ENCODE measurements at places on chromosomes 5 and 9.
A peak's percentile ranks its signal among the peaks of the same experiment; 100 is the strongest.

DNA sequence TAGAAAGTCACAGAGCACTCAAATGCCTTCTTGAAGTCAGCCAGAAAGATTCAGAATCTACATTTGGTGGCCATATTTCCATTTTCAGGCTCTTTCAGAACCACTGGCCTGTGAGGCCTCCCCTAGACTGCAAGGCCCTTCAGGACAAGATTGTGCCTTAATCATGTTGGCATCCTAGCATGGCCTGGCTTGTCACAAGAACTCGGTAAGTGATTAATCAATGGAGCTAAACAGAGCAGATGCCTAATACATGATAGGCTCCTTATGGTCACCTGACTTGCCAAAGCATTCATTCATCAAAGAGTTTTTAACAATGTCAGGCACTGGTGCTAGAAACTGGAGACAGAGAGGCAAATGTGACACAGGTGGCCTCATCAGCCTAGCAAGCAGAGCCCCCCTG lies 70.3 kb downstream of the PGM5 start:
- DNase-seq: no peak

- DNase-seq: no peak
Measured at GRCh38 chr5:127410959-127411358, 106.5 kb upstream of the PRRC1 start.

DNA sequence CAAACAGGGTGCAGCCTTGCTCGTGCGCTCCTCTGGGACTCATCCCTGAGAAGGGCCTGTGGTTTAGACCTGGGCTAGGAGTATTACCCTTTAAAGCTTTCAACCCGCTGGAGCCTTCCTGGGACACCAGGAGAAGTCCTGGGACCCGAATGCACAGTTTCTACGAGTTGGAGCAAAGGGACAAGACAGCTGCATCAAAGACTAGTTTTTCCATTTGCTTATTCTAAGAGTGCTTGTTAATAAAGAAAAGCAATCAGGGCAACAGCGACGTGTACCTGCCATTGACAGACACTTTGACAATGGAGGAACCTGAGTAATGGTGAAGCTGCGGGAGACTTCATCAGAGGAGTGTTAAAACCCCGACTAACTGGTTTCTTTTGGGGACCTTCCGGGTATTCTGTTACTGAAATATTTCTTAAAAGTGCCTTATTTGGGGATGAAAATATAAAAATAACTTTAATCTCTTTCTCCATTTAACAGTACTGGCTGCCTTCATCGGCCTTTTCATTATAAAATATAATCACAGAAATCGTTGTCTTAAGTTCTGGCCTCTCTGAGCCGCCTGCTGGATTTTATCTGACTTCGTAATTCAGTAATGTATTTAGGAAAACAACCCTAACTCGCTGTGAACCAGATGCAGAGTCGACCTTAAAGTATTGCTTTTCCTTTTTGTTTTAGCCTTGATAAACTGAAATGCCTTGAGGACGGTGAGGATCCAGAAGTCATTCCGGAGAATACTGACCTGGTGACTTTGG lies 732 bp downstream of the SNAPC3 start:
- peak; percentile 50 for DNase-seq

DNA sequence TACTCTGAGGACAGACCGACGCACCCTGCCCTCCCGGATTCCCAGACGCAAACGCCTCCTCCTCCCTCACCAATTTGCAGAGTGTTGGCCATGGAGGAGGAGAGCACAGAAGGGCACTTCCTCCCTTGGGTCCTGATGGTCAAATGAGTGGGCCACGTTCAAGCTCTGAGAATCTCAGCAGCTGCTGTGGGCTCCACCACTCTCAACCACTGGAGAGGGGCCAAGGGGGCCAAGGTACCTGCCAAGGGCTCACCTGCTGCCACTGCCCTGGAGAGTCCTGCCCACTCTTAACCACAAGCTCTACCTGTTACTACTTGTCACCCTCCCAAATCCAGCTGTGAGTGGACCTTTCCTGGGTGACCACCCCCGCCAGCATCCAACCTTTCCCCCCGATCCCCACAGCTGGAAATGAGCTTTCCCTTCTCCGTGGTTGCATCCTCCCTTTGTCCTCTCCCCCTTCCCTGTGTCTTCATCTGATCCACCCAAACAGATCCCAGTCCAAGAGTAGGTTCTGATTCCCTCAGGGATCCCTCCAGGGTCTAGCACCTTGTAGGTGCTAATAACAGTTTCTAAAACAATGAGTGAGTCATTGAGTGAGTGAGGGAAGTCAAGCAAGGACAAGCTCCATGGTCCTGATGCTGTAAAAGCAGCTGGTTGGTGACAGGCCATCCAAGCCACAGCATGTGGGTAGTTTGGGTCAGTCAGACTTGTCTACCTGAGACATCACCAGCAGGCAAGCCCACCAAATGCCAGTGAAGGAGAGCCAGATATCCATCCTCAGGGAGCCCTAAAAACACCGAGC lies 69.7 kb downstream of the FAM114A2 start:
- no peak for DNase-seq

- no peak for DNase-seq
Measured at GRCh38 chr5:168301593-168302390, 10.3 kb downstream of the WWC1 start.

DNA sequence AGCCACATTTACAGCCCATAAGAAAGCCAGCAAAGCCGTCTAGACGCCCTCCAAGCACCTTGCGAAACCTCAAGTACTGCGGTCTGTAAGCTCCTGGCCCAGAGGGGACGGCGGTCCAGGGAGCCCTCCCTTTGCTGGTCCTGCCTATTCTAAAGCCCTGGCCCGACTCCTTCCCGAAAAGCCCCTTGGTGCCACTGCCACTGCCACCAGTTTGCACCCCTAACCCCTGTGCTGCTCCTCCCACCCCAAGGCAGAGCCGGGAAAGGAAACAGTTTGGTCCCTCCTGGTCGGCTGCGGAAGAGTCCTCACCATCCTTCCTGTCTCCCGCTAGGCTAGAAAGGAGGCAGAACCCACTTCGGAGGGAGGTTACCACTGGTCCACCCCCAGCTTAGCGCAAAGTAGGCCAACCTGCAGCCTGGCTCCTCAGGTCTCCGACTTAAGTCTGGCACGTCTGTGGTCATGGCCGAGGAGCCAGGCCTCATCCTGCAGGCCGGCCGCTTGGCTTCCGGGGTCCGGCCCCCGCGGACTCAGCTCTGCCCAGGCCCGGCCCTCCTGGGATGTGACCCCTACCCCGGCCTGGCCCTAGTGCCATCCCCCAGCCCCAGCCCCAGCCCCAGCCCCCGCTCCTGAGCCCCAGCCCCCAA lies 916 bp downstream of the TOR1A start:
- peak; percentile 48 for DNase-seq

GRCh38 chr9:110669433-110669832 lies 842 bp downstream of the MUSK start:
- no peak for DNase-seq

- DNase-seq: no peak
Measured at GRCh38 chr9:87309236-87309635, 188.4 kb upstream of the DAPK1 start.

- no peak for DNase-seq
Measured at GRCh38 chr5:53095217-53095616, 14.3 kb downstream of the MOCS2 start.

DNA sequence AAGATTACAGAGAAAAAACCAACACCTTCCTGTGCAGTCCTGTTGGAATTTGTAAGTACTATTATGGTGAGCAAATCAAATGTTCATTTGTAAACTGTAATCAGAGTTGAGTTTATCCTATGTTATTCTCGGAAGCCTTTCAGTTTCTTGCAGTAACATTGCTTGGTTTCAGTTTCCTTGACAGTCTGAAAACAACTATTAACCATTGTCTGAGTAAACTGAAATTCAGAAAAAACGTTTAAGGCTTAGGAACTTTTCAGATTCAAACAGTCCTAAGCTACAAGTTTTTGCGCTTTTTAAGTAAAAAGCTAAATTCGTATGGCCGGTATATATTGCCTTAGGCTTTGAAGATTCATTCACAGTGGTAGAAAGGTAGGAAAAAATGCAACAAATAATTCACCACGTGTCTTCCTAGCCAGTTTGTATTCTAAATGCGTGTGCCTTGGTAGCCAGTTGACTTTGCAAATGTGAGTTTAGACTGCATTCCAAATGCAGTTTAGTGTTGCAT lies 2.5 kb downstream of the GPBP1 start:
- DNase-seq: no peak

- no peak for DNase-seq
Measured at GRCh38 chr5:119037496-119038215, 33.2 kb upstream of the DMXL1 start.

GRCh38 chr9:80664327-80665210 lies 1024.8 kb downstream of the TLE1 start:
- DNase-seq: no peak

GRCh38 chr5:117679046-117679445 lies 1104.4 kb upstream of the SEMA6A start:
- no peak for DNase-seq

GRCh38 chr5:68484307-68485068 lies 268.9 kb downstream of the PIK3R1 start:
- DNase-seq: no peak

GRCh38 chr5:157471709-157472108 lies 11.7 kb downstream of the NIPAL4 start:
- peak; percentile 61 for DNase-seq

DNA sequence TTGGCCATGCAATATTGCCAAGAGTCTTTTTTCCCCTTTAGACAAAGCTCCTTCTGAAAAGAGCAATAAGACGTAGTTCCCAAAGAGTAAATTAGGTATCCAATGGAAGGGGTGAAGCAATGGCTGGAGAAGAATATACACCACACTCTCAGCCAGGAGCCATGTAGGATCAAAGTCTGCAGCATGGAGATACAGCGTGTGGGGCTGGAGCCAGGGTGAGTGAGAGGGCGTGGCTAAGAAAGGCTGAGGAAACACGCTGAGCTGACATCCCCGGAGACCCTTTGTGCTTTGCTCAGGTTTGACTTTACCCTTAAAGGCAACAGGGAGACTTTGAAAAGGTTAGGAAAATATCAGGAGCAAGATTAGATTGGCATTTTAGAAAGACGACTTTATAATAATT lies 87.1 kb upstream of the ELL2 start:
- no peak for DNase-seq

DNA sequence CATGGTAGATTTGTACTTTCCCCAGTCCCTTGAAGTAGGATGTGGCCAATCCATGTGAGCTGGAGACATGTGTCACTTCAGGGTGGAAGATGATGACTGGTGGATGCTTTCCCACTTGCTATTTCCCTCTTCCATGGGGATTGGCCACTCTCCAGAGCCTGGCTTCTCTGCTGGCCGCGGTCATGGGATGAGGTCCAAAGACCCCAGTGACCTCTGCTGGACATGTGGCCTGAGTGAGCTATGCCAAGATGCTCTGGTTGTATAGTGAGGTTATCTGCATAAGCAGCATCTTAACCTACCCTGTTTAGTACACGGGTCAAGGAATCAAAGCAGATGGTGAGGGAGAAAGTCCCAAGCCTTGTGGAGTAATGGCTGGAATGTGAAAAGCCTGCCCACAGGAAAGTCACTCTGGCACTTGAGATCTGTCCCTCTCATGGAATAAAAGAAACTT lies 47.1 kb downstream of the SH3PXD2B start:
- no peak for DNase-seq

- DNase-seq: no peak
Measured at GRCh38 chr5:152527358-152528052, 122.4 kb upstream of the NMUR2 start.

GRCh38 chr9:13567833-13568232 lies 288.3 kb upstream of the MPDZ start:
- no peak for DNase-seq

GRCh38 chr9:607417-607816 lies 234.1 kb upstream of the DMRT1 start:
- no peak for DNase-seq

DNA sequence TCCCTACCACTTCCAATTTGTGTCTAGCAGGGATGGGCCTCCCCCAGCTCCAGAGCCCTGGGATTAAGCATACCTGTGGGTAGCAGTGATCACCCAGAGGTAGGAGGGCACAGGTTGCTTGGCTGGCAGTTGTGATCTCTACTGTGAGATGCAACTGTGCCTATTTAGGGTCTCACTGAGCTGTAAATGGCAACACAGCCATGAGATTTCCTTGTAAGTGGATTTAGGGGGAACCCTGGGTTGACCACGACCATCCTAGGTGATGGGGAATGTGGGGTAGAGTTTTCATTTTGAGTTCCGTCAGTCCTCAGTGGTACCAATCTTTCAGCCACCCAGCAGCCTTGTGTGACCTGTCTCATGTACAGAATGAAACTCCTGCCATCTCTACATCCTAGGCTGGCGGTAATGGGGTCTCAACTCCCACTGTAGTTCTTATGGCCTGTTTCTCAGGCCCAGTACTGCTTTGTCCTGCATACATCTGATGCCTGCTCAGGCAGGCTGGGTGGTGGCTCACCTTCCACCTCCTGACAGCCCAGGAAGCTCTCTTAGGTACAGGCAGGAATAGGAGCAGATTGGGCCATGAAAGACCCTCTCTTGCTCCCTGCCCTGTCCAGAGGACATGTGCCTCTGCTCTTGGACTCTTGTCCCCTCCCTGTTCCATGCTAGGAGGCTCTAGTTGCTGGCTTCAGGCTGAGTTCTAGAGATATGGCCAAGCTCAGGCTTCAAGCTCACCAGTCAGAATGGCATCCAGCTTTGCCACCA lies 8.1 kb downstream of the HNRNPAB start:
- DNase-seq: no peak

GRCh38 chr5:97097326-97098230 lies 44.8 kb downstream of the LIX1 start:
- peak; percentile 18 for DNase-seq

GRCh38 chr9:3989915-3990314 lies 310.0 kb downstream of the GLIS3 start:
- no peak for DNase-seq

DNA sequence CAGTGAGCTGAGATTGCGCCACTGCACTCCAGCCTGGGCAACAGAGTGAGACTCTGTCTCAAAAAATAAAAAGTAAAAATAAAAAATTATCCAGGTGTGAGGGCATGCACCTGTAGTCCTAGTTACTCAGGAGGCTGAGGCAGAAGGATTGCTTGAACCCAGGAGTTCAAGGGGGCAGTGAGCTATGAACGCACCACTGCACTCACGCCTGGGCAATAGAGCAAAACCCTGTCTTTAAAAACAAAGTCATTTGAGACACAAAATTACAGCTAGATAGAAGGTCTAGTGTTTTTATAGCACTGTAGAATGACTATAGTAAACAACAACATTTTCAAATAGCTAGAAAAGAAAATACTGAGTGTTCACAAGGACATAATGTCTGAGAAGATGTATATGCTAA lies 16.4 kb downstream of the IL4 start:
- DNase-seq: no peak

GRCh38 chr5:69341520-69342161 lies 9.0 kb upstream of the CCDC125 start:
- no peak for DNase-seq

DNA sequence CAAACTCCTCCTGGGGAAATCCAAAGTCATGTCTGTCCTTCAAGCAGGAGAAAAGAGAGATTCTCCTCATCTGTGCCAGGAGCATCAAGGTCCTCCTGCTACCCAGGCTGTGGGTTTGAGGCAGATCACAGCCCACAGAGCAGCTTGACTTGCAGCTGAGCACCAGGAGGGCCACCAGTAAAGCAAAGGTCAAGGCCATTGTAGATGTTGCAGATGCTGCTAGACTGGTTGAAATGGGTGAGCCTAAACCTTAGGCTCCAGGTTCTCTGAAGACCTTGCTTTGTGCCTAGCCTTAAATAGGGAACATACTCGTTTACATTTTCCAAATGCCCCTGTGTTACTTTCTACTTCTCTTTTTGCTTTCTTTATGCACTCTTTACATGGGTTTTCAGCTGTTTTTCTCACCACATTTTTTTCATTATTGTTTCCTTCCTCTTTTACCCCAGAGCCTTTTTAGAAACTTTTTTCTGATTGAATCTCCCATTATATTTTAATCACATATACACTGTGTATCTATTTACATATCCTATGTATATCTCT lies at the start of gene IFNA2:
Gene IFNA2, minus strand, starts transcription at position 268 of the 540 bp plus-strand sequence. Its CDS starts 69 bp downstream, at position 199.
- no peak for DNase-seq

- no peak for DNase-seq
Measured at GRCh38 chr9:87179553-87180340, 232.4 kb upstream of the GAS1 start.
